A673 (cell line): ENCODE measurements at places on chromosomes 5 and 9. TPM values are rescaled to one million over a fixed set of nuclear protein-coding genes. Genes with fewer than 3 reads are reported as not detected.

Gene SLC35D2
- total RNA-seq, result 1.1 TPM in 2 replicates

Gene FBN2
- 1.6 and 6.1 TPM in 2 replicates for total RNA-seq

Gene SHOC1
- not detected in 2 replicates for total RNA-seq

Gene TEK
- total RNA-seq, result not detected in 2 replicates

Gene GNG10
- 24.4 and 26.2 TPM in 2 replicates for total RNA-seq

Gene PLPP6
- 30.9 and 39.5 TPM in 2 replicates for total RNA-seq

Gene PDE4D
- total RNA-seq, result 5.2 and 6.5 TPM in 2 replicates

Gene THBS4
- total RNA-seq, result 0.43 and 1.6 TPM in 2 replicates

Gene PCDHB2
- total RNA-seq, result 31.3 and 35.0 TPM in 2 replicates

Gene SLC31A2
- 2.8 and 3.4 TPM in 2 replicates for total RNA-seq

Gene NR6A1
- total RNA-seq, result 5.3 and 6.8 TPM in 2 replicates

Gene GPR151
- total RNA-seq, result not detected in 2 replicates

Gene TIMD4
- not detected in 2 replicates for total RNA-seq

Gene OGN
- total RNA-seq, result 0.44 and 0.95 TPM in 2 replicates

GRCh38 chr9:129289883-129290282, 111.8 kb upstream of the IER5L start:
- no peak for DNase-seq

DNA sequence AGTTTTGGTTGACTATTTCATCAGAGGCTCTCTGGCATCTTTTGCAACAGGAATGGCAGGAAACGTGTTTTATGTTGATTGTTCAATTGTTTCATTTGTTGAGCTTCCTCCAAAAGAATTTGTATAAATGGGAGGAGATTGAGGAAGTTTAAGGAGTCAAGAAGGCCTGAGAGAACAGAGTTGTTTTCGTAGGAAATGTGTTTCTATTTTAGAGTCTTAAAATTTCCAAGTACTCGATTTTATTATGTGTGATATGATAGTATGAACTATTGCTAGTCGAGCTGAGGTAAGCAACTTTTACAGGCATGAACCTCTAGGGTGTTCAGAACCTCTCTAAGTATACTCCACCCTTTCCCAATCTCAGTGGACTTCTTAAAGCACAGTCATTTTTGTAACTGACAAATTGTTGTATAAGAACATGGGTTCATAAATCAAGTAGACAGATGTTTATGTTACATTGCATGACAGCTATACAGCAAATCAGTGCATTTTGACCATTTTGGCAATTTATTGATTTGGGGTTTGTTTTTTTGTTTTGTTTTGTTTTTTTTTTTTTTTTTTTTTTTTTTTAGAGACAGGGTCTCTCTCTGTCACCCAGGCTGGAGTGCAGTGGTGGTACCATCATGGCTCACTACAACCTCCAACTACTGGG, 47.4 kb downstream of the POLK start:
- no peak for DNase-seq

DNA sequence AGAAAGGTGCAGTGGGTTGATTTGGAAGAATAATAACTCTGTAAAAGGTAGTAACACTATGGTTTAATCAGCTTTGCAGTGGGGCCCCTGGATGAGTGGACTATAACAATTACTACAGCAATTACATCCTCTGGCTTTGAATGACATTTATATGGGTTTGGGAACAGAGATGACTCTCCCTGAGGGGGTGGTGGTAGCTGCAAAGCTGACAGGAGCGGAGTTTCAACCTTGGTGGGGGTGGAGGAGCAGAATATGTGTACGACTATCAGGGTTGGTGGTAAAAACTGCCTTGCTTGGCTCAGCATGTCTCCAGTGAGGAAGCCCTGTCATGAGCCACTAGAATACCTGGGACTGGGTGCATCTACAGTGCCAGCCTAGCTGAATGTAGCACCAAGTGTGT, 28.3 kb upstream of the NR3C1 start:
- DNase-seq, result no peak

DNA sequence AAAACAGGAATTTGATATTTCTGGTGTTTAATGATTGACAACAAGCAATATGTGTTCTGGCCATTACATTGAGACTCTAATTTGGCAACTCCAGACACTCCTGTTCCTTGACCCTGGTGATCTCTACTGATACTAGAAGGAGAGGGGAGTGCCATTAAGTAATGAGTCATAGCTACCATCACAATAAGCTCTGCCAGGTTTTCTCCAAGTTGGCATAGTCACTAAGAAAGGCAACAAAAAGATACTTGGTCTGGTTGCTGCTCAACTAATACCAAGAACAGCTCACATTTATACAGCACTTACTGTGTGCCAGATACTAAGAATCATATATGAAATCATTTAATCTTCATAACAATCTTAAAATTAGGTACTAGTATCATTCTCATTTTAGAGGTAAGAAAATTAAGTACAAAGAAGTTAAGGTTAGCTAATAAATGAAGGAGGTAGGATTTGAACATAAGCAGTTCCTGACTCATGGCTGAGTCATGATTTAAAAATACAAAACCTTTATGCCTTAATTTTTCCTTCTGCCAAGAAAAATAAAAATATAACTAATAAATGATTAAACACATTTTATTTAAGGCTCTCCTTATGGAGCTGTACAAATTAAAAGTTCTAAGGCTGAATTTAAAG, 19.9 kb upstream of the PRXL2C start:
- no peak for DNase-seq

DNA sequence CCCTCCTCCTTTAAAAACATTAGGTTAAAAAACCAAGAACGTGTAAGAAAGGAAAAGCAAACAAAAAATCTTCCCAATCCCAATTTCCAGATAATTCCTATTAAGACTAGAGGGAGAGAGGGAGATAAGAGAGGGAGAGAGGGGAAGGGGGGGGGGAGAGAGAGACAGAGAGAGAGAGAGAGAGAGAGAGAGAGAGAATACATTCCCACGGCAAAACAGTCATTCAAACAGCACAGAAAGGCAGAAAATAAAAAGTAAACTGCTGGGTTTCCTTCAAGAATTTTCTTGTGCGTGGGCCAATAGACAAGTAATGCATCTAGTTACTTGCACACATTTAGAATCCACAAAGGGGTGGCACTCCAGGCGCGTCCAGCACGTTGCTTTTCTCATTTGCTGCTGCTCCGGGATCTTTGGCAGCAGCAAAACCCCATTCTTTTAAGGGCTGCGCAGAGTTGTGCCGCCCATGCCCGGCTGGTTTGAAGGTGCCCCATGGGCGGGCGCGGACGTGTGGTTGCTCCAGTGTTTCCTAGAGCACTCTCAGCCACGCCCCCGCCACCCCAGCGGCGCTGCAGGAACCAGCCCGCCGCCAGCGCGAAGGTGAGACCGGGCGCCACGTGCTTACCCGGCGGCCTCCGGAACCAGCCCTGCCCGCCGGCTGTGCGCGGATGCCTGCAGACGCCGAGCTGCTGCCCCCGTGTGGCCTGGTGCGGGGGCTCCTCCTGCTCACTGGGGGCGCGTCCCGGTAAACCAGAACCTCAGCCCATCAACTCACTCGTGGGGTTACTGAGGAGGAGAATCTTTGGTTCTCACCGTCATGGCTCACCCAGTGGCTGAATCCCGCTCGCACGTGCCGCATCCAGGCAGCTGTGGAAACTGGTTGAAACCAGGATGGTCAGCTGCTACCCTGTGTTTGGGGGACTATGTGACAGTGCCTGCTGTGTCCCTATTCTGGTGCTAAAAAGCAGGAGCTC, 44.6 kb downstream of the STC2 start:
- peak; percentile 80 for DNase-seq

DNA sequence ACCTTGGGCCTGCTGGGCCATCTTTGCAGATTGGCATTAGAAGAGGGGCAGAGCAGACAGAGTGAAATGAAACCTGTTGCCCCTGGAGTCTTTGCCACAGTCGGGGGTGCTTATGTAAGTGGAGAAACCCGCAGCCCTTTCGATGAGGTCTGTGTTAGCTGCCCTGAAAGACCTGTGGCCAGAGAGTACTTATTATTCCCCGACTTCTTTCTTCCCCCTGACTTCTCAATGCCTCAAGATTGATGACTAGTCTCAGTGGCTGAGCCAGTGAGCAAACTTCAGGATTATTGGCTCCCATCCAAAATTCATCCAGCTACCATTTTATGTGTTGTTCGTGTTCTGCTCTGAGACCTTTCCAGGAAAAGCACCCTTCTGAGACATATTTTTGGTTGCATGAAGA, 7.6 kb downstream of the NTRK2 start:
- no peak for DNase-seq

GRCh38 chr5:167361795-167362194, 929.6 kb upstream of the WWC1 start:
- no peak for DNase-seq

GRCh38 chr9:131769361-131769760, 29.5 kb upstream of the RAPGEF1 start:
- DNase-seq, result no peak

- DNase-seq, result no peak
Observed at GRCh38 chr5:35617060-35617434, 616 bp upstream of the SPEF2 start.

- DNase-seq, result no peak
Observed at GRCh38 chr9:123395689-123396511, 39.9 kb downstream of the CRB2 start.

- DNase-seq, result no peak
Observed at GRCh38 chr5:74613283-74613682, 27.2 kb downstream of the ENC1 start.

- DNase-seq, result no peak
Observed at GRCh38 chr9:123472862-123473614, 117.0 kb downstream of the CRB2 start.

GRCh38 chr9:134689321-134690181, 47.9 kb downstream of the COL5A1 start:
- peak; percentile 37 for DNase-seq

- no peak for DNase-seq
Observed at GRCh38 chr5:97745817-97746216, 562.8 kb upstream of the RIOK2 start.

GRCh38 chr9:130267930-130268329, 2.4 kb downstream of the HMCN2 start:
- DNase-seq, result no peak

GRCh38 chr5:88130211-88130815, 138.3 kb downstream of the TMEM161B start:
- no peak for DNase-seq

GRCh38 chr5:16573401-16573800, 43.4 kb downstream of the RETREG1 start:
- DNase-seq, result no peak

DNA sequence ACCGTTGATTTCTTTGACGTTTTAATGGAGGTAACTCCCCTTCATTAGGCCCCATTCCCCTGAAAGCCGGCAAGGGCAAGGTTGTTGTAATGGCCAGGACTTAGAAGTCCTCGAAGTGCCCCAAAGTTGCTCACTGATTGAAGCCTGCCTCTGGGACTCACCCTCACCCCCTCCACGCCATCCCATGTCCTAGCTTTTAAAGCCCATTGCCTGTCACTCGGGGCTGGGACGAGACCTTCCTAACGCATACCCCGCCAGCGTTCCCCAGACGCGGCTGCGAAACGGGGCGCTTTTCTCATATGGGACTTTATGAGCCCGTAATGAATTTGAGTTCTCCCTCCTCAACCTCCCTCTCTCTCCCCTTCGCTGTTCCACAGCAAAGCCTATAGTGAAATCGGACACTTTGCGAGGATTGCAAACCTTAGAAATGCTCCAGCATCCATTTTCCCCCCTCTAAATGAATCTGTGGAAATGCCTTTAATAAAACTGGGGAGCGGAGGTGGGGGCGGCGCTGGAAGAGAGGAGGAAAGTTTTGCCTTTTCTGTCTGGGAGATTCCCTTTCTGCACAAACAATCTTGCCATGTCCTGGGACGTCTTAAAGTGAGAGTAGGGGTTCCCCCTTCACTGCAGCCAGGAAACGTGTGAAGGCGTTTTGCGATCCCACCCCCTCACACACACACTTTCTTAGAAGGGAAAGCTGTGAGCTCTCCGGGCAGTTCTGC, 1.5 kb downstream of the PAPPA start:
- DNase-seq, result peak; percentile 69

DNA sequence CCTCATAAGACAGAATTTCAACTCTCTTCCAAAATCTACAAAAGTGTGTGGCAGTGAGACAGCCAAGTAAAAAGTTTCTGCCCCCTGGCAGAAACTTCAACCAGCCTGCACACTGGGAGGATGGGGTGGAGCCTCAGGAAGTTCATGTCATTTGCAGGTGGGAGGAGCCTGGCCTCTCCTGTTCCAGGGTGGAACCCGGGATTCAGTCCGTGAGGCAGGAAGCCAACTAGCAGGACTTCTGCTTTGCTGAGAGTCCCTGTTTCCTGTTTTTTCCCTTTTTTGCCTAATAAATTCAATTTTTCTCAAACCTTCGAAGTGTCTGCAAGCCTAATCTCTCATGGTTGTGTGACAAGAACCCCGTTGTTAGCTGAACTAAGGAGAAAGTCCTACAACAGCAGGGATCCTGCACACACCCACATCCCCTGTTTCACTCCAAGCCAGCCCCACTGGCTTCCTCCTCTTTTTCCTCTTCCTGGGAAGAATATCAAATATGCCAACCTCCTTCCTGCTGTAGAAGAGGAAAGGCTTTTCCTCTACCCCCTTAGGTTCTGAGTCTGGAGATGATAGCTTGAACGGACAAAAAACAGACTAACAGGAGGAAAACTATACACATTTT, 69.3 kb downstream of the ALDH7A1 start:
- DNase-seq, result peak; percentile 73

GRCh38 chr5:75441560-75441959, 69.9 kb downstream of the CERT1 start:
- DNase-seq, result no peak

- DNase-seq, result no peak
Observed at GRCh38 chr5:126280846-126281245, 142.4 kb upstream of the GRAMD2B start.

- no peak for DNase-seq
Observed at GRCh38 chr5:30572279-30572678, 621.2 kb upstream of the CDH6 start.

DNA sequence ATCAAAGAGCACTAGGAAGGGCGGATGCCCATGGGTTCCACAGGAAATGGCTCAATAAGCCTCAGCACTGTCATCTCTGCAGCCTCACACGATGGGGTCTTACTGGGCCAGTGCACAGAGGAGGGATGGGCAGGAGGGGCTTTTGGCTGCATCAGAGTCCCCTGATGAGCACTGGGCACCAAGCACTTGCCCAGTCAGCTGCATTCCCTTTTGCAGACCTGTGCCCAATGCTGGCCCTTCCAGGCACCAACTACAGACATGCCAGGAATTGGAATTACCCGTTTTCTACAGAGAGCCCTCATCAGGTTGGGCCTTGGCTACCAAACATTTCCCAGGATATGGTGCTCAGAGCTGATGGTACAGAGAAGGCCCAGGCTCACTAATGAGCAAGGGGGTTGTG, 182.5 kb downstream of the HSPA4 start:
- no peak for DNase-seq

DNA sequence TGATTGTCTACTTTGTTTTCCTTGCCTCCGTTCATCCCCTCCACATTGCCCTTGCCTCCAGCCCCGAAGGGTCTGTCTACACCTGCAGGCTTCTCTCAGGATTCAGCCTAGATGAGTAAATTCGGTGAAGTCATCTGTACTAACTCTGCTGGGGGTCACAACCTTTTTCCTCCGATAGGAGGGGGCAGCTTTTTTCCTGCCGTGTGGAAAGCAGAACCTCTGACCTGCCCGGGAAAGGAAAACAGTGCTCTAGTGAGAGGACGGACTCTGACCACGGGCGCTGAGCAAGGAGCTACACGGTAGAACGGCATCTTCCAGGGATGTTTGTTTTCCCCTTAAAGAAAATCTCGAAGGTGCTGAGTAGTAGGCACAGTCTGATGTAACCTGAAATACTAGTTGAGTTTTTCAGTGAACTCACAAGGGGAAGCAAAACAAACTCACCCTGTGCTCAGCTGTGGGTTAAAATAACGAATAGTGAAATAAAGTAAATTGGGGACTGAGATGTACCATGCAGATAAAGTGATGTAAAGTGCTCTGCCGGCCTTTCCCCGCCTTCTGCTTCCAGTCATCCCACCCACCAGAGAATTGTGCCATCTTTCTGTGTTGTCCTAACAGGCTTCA, 281.8 kb downstream of the AOPEP start:
- DNase-seq, result no peak

GRCh38 chr5:78801413-78801812, 152.8 kb upstream of the LHFPL2 start:
- no peak for DNase-seq
